Stimulated activated effector memory CD8-positive, alpha-beta T cell treated with anti-CD3 and anti-CD28 coated beads, Interleukin-12 subunit alpha, Interleukin-12 subunit beta, amount 100 ng/mL, for 72 hours (primary cell): ENCODE measurements at places on chromosomes 3 and 15.

DNA sequence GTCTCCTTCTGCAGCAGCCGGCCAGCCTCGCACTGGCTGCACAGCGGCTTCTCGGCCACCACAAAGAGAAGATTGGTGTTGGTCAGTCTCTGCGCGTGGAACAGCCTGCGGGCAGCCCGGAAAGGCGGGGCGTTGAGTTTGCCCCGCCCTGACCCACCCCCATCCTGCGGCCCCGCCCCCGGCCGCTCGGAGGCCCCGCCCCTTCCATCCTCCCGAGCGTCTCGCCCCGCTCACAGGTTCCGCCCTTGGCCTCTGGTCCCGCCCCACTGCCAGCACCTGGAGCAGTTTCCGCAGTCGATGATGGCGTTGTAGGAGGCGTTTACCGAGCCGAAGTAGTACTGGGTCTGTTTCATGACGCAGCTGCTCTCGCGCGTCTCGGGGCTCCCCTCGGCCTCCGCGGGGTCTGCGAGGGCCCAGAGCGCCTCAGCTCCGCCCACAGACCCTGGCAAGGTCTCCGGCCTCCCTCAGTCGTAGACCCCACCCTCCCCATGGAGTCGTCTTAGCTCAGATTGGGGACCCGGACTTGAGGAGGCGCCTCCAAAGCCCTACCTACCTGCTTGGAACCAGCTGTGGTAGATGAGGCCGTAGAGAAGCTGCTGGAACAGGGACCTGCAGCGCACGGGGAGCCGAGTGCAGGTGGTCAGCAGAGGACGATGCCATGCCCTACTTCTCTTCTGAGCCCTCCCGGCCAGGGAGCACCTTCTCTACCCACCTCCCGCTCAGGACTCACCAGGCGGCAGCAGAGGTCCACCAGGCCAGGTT lies 5.9 kb upstream of the TMEM115 start:
- DNase-seq = peak; percentile 93

GRCh38 chr15:93467337-93467736 lies 378.3 kb upstream of the RGMA start:
- DNase-seq = peak; percentile 38

- DNase-seq = no peak
These were observed 159.3 kb upstream of the MDFIC2 start for GRCh38 chr3:70471464-70472342.

GRCh38 chr3:154764856-154765640 lies 315.1 kb upstream of the MME start:
- no peak for DNase-seq

GRCh38 chr3:193086681-193087080 lies 154.3 kb upstream of the PLAAT1 start:
- DNase-seq = no peak

DNA sequence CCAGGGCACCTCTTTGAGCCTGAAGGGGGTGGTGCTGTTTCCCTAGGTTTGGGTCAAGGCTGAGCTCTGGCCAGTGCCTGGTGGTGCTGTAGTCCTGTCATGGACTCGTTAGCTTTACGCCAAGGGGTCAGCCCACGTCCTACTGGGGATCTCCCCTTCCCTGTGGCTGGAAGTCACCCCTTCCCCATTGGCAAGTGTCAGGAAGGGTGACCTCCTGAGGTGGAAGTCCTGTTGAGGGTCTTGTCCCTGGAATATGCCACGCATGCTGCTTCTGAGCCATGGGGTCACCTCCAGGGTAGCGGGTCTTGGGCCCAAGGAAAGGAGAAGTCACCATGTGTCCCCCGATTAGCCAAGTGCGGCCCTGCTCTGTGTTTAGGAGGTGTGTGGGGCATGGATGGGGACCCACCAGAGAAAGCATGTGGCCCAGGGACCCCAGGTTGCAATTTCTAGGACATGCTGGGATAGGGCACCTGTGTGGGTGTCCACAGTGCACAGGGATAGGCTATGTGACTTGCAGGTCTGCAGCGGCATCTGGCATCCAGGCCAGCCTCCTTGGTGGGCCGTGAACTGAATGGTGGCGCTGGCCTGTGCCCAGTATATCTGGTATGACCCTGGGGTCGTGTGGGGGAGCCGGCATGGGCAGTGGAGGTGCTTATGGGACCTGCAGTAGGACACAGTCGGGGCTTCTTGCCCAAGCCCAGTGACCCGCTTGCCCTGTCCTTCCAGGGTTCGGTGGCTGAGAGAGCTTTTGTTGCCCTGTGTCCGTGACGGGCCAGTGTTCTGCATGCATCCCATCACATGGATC lies 226.7 kb downstream of the SNRPN start:
- no peak for DNase-seq

DNA sequence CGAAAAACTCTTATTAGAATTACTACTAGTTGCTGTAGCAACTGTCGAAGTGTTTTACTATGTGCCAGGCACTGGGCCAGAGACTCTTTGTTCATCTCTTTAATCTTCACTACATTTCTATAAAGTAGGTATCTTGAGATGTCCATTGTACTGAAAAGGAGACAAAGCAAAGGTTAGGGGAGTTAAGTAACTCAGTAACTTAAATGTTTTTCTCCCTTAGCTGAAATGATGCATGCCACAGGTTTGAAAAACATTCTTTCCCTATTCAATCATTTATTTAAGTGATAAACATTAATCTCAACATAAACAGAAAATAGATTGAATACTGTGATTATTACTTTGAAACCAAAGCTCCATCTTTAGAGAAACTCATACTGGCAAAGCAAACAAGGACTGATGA lies 776.2 kb downstream of the FHIT start:
- DNase-seq = no peak
